Substantia nigra (tissue), 51 donors: ENCODE measurements at places on chromosomes 7 and 10.

- no peak for DNase-seq
These were observed 182.8 kb downstream of the ZWINT start for GRCh38 chr10:56178210-56178609.

DNA sequence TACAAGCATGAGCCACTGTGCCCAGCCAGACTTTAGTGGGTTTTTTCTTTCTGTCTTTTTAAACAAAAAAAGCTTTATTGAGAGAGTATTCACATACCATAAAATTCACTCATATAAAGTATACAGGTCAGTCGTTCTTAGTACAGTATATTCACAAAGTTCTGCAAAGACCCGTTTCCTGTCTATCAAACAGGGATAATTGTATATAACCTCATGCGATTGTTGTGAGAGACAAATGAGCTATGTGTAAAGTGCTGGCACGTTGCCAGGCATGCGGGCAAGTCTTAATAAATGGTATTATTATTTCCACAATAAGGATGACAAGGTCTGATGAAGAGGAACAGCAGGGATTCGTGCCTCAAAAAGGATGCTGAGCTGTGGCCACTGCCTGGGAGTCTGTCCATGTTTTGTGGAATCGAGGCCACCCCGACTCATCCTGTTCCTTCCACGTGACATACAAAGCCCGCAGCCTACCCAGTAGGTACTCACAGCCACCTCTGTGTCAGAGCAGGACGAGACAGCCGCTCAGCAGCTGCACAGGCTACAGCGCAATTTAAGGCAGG, 51.6 kb downstream of the SMKR1 start:
- no peak for DNase-seq

DNA sequence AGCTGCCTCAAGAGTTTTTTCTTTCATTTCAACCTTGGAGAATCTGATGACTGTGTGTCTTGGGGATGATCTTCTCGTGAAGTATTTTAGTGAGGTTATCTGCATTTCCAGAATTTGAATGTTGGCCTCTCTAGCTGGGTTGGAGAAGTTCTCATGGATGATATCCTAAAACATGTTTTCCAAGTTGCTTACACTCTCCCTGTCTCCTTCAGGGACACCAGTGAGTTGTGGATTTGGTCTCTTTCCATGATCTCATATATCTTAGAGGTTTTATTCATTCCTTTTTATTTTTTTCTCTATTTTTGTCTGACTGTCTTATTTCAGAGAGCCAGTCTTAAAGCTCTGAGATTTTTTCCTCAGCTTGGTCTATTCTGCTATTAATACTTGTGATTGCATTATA, 282.3 kb upstream of the CSTF2T start:
- DNase-seq, result no peak

DNA sequence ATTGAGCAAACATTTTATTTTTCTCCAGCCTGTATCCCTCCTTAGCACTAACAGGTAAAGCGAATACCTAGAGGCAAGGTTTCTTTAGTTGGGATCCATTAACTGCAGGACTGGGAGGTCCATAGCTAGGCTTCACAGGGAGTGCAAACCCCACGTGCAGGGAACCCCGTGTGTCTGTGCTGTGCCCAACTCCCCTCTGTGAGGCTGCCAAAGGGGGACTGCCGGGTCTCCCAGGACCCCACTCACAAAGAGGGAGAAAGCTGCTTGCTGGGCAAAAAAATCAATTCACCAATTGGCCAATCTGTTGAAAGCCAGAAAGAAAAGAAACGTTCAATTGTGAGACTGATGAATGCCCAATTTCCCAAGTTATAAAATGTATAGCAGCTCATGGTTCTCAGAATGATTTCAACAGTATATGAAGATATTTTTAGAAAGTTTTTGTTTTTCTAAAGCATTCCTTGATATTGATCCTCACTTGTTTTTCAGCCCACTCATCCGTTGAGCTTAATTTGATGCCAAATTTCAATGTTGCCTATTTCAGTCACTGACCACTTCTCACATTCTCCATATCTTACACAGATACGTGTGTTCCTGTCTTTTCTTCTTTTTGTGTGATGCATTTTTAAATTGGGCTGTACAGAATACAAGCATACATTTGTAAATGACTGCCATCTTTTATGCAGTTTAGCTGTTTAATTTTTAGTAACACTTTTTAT, 202.7 kb upstream of the PRSS58 start:
- DNase-seq, result no peak

- no peak for DNase-seq
These were observed 21.8 kb downstream of the DHX32 start for GRCh38 chr10:125859128-125859817.

DNA sequence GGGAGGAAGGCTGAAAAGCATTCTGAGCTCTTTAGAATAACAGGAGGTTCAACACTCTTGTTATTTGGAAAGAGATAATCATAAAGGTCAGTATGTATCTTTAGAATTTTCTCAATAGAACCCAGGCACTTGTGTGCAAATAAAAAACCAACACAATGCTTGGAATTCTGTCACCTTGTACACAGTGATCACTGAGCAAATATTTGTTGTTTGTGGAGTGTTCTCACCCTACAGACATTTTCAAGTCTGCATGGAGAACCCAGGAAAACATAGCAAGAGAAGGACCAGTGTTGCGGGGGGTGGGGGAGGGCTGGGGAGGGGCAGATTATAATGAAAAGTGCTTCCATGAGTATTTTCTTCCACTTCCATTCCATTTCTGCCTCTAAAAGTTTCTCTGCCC, 87.4 kb downstream of the FAM107B start:
- no peak for DNase-seq

GRCh38 chr10:44399659-44400451, 15.0 kb upstream of the CXCL12 start:
- DNase-seq, result no peak

- no peak for DNase-seq
These were observed 12.8 kb downstream of the TRDMT1 start for GRCh38 chr10:17188644-17189172.

DNA sequence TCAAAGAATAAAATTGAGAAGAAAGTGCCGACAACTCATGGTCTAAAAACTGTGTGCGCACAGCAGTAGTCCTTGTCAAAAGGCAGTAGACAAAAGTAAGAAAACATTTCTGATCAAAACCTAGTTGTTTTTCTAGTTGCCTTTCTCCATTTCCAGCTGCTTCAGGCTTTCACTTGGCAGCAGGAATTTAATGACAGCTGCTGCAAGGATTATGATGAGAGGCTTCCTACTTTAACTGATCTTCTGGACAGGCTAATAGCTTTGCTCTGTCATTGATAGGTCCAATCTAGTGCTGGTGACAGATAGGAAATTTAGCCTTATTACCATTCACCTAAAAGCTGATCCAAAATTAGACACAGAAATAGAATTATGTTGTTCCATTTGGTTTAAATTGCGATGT, 110.7 kb upstream of the SEMA3C start:
- no peak for DNase-seq

DNA sequence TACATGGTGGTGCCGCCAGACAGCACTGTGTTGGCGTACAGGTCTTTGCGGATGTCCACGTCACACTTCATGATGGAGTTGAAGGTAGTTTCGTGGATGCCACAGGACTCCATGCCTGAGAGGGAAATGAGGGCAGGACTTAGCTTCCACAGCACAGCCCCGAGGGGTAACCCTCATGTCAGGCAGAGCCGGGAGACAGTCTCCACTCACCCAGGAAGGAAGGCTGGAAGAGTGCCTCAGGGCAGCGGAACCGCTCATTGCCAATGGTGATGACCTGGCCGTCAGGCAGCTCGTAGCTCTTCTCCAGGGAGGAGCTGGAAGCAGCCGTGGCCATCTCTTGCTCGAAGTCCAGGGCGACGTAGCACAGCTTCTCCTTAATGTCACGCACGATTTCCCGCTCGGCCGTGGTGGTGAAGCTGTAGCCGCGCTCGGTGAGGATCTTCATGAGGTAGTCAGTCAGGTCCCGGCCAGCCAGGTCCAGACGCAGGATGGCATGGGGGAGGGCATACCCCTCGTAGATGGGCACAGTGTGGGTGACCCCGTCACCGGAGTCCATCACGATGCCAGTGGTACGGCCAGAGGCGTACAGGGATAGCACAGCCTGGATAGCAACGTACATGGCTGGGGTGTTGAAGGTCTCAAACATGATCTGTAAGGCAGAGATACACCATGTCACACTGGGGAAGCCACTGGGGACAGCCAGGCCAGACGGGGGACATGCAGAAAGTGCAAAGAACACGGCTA, 104.6 kb upstream of the TNRC18 start:
- peak; percentile 49 for DNase-seq

GRCh38 chr10:101484175-101484745, 103.8 kb downstream of the POLL start:
- DNase-seq, result no peak

- no peak for DNase-seq
These were observed 312.3 kb downstream of the DGKB start for GRCh38 chr7:14590206-14590605.

DNA sequence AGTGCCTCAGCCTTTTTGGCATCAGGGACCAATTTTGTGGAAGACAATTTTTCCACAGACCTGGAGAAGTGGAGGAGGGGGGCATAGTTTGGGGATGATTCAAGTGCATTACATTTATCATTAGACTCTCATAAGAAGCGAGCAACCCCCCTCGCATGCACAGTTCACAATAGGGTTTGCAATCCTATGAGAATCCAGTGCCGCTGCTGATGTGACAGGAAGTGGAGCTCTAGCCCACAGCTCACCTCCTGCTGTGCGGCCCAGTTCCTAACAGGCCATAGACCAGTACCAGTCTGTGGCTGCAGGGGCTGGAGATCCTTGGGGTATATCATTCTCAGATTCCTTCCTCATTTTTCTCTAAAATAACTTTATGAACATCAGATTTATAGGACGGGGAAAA, 50.8 kb downstream of the ATAD1 start:
- DNase-seq, result no peak

DNA sequence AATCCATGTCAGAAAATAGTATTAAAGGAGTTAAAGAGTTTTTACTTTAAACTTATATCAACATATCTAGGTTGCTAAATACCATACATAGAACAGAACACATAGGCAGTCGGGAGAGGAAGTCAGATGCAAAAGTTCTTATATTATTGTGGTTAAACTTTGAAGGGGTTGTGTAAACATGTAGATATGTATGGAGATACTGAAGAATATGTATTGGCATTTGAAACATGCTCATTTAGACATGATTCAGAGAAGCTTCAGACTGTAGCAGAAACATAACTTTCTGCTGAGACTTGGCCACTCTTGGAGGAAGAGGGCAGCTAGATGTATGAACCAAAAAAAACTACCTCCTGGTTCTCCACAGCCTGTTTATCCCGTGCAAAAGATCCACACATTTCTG, 103.5 kb upstream of the FERD3L start:
- DNase-seq, result no peak

DNA sequence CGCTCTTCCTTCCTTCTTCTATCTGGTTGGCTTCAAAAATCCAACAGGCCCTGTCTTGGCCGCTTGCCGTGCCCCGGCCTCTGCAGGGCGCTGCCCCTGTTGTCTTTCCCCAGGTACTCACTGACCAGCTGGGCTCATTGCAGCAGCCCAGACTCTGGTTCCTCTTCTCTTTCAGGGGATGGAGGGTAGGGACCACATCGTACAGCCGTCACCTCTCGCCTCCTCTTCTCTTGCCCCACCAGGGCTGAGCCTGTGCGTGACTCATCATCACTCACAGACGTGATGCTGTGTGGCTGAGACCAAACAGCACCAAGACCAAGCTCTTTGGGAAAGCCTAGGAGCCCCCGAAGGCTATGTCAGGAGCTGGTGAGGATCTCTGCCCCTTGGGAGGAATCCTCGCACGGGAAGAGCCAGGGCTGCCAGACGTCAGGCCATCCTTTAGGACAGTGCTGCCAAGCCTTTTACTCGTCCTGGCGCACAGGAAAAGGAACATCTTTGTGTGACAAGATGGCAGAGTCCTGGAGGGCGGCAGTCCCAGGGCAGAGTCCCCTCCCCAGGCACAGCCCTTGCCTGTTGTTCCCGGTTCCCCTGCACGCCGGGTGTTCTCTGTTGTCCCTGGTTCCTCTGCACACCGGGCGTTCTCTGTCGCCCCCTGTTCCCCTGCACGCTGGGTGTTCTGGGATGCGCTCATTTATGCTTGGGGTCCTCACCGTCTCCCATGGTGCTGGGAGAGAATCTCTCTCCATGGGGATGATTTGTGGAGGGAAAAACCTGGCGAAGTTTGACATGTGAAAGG, 188.5 kb upstream of the SHH start:
- DNase-seq, result no peak

DNA sequence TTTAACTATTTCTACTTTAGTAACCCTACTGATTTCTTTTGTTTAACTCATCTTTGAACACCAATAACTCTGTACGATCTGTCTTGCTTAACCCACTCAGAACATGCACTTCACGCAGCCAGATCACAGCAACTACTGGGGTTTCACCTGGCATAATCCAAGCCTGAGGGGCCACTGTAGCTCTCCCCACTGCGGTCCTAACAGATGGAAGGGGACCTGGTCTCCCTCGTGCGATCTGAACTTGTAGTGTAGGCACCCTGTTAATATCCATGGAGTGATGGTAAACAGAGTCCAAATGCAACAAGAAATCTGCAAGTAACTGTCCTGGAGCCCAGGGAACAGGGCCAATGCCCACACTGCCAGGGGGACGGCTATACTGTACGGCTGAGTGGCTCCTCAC, 45.5 kb downstream of the INSIG1 start:
- DNase-seq, result no peak

DNA sequence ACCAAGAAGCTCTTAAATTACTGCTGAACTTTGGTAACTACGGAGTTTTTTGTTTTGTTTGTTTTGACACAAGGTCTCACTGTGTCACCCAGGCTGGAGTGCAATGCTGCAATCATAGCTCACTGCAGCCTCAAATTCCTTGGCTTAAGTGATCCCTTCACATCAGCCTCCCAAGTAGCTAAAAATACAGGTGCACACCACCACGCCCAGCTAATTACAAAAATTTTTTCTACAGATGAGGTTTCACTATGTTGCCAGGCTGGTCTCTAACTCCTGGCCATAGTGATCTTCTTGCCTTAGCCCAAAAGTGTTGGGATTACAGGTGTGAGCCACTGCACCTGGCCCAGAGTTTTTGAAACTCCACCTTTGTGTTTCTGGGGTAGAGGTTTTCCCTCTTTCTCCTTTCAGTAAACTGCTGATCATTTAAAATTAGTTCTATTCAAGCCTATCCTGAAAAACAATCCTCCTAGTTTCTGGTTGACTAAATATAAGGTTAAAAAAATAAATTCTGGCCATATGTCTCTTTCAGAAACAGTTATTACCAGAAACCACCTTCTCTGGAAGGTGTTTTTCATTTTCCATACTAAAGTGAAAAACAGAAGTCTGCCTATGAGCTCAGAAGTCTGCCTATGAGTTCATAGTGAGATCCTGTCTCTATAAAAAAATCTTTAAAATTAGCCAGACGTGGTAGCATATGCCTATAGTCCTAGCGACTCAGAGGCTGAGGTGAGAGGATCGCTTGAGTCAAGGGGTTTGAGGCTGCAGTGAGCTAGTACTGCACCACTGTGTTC, 63.9 kb downstream of the VOPP1 start:
- no peak for DNase-seq
